ENCODE measurements at places on chromosomes 3 and 15.

GRCh38 chr3:63294332-63294731, 16.2 kb downstream of the SYNPR start:
- no peak for DNase-seq

DNA sequence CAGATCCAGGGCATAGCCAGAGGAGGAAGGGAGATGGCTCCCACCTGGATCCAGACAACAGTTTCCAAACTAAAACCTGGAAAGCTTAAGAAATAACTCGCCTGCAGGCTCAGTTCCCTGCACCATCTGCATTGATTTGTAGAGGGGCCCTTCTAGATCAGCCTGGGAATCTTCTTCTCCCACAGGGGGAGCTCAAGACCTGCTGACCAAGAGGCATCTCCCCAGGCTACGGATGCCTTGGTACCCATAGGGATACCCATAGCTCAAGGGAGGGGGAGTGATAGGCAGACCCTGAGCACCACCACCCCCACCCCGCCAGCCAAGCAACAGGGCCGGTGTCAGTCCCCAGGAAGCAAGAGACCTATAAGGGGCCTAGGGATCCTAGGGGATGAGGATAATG, 28.0 kb upstream of the DCLK3 start:
- no peak for DNase-seq

GRCh38 chr3:21825684-21826083, 74.7 kb upstream of the ZNF385D start:
- DNase-seq = no peak

- DNase-seq = no peak
Measured at GRCh38 chr3:2741516-2741915, 368.7 kb downstream of the IL5RA start.

DNA sequence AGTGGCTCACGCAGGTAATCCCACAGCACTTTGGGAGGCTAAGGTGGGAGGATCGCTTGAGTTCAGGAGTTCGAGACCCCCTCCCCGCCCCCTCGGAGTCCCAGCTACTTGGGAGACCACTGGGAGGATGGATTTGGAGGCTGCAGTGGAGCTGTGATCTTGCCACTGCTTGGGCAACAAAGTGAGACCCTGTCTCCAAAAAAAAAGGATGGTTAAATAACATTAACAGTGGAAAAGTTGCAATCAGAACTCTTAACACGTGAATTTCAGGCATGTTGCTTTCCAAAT, 1.4 kb upstream of the TMEM87A start:
- no peak for DNase-seq

GRCh38 chr15:34056911-34057310, 17.9 kb upstream of the AVEN start:
- DNase-seq = no peak

DNA sequence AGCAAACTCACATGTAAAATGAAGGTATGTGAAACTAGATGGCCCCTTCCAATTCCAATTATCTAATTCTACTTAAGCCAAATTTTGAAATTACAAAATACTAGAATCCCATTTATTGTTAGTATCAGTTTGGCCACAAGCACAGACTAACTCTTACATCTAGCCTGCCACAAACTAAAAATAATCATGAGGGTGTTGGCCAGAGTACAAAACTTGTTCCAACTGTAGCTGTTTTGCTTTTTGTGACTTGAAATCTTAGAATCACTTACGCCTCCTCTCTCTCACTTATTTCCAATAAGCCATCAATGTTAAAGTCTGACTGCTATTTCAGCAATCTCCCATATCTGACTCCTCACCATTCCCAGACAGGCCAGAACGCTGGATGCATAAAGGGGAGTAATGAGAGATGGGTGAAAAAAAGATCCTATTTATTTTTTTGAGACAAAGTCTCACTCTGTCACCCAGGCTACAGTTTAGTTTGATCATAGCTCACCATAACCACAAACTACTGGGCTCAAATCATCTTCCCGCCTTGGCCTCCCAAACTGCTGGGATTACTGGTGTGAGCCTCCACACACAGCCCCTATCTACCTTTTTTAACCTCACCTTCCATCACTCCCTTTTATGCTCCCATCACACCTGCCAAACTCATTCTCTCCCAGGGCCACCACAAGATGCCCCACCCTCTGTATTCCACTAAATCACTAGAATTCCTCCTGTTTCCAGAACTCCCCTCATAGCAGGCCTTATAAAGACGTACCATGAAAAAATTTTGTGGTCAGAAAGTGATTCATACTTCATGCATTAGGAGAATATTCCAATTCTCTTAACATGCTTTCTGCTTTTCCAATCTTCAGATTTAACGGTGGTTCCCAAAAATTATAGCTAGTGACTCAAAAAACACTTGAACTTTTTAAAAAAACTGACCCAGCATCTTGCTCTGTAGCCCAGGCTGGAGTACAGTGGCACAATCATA, 36.5 kb downstream of the ATOSA start:
- no peak for DNase-seq

GRCh38 chr3:150090877-150091276, 120.2 kb upstream of the PFN2 start:
- DNase-seq = no peak

DNA sequence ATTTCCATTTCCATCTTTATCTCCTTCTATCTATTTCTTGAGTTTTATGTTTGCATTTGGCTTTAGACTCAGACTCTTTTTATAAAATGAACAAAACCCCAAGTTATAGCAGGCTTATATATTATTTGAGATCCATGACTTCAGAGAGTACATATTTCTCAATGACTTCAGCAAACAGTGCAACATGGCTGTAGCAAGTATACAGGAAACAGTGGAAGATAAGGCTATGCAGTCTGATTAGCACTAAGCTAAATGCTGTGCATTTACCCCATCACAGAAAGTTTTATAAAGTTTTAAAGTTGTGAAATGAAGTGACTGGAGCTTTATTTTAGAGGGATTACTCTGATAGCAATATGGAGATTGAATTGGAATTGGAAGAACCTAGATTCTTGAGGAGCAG, 463.5 kb upstream of the TGFBR2 start:
- DNase-seq = no peak

DNA sequence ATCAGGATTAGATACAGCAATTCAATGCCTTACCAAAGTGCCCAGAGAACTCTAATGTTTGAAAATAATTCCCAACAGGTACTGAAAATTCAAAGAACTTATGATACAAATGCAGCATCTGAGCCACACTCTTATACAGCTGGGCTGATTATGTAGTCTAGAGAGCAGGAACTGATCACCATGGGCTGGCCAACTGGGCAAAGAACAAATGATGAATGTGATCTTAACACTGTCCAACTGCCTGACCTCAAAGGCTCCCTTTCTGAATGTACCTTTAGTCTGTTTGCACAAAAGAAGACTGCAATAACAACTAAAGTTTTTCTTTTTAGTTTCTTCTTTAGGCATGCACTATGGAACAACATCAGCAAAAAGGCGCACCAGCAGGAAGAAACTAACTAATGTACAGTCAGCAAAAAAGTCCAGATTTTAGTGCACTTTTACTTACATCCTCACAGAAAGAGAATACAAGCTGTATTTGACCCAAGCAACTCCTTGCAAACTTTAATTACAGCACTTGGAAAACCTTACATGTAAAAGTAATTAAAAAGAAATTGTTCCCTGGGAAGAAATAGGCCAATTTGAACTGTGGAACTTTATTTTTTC, 1095.1 kb downstream of the IGSF11 start:
- DNase-seq = no peak

- no peak for DNase-seq
Measured at GRCh38 chr3:187274977-187275338, 16.6 kb downstream of the MASP1 start.

DNA sequence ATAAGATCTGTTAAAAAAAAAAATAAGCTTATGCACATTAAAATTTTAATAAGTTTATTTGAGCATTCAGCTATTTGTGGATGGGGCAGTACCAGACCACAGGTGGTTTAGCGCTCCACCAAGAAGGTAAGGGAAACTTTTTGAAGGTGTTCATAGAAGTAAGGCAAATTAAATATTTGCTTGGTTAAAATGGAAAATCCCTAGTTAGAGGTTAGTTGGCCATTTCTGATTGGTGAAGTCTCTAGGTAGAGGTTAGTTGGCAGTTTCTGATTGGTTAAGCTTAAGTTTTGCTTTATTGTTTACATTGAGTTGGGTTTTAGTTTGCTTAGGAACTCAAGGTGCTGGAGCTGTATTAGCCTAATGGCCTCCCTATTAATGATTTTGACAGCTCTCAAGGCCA, 30.7 kb downstream of the SCN11A start:
- no peak for DNase-seq

GRCh38 chr3:130835483-130835882, 58.4 kb upstream of the ATP2C1 start:
- no peak for DNase-seq

GRCh38 chr3:158026236-158026635, 80.0 kb downstream of the SHOX2 start:
- DNase-seq = no peak

DNA sequence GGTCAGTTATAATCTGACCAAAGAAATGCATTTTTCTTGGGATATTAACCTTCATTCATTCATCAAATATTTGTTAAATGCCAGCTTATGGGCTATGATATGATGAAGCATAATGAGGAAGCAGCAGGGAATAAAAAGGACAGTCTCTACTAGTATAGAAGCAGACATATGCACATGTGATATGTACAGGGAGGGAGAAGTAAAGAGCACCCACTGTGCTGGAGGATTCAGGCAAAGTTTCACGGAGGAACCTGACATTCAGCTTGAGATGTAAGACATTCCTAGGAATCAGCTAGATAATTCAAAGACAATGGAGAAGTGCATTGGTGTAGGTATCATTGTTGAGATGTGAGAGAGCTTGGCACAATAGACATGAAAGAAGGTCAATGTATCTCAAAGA, 450.7 kb downstream of the LPP start:
- DNase-seq = no peak

GRCh38 chr15:27089676-27090075, 118.7 kb downstream of the GABRG3 start:
- no peak for DNase-seq

- DNase-seq = no peak
Measured at GRCh38 chr3:117553461-117553860, 843.9 kb downstream of the TUSC7 start.

- no peak for DNase-seq
Measured at GRCh38 chr3:85864896-85865295, 906.1 kb downstream of the CADM2 start.

- DNase-seq = no peak
Measured at GRCh38 chr15:80411788-80412288, 7.7 kb downstream of the ARNT2 start.

DNA sequence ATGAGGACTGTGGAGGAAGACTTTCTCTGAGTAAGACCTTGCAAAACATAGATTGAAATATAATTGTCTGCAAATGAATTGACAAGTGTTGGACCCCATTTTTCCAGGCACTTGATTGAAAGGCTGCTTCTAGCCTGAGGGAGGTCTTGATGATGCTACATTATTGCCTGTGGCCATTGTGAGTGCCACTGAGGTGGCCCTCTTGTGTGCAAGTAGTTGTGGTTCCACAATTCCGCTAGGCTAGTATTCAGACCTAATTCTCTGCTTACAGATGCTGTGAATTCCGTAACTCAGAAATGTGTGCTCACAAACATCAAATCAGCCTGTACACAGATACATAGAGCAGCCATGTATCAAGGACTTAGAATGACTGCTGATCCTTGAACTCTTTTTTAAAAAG, 34.7 kb downstream of the FNDC3B start:
- no peak for DNase-seq

DNA sequence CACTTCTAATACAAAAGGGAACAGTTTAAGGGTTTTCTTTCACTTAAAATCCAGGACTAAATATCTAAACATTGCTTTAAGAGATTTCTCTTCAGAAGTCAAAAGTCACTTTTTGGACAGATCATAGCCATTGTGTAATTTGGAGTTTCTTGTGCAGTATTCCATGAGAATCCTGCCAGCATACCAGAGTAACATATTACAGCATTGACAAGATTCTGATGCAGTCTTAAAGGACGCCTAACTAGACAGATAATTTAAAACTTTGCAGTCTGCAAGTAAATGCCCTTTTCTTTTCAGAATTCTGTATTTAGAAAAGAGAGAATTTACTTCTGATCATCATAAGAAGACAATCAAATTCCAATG, 17.5 kb upstream of the IGSF10 start:
- no peak for DNase-seq

GRCh38 chr15:32706704-32707103, 11.1 kb upstream of the GREM1 start:
- DNase-seq = no peak

GRCh38 chr15:99306694-99307338, 55.5 kb downstream of the LRRC28 start:
- no peak for DNase-seq

- no peak for DNase-seq
Measured at GRCh38 chr3:10648181-10648580, 142.8 kb upstream of the ATP2B2 start.

- DNase-seq = no peak
Measured at GRCh38 chr3:24128199-24129005, 183.3 kb downstream of the NR1D2 start.

DNA sequence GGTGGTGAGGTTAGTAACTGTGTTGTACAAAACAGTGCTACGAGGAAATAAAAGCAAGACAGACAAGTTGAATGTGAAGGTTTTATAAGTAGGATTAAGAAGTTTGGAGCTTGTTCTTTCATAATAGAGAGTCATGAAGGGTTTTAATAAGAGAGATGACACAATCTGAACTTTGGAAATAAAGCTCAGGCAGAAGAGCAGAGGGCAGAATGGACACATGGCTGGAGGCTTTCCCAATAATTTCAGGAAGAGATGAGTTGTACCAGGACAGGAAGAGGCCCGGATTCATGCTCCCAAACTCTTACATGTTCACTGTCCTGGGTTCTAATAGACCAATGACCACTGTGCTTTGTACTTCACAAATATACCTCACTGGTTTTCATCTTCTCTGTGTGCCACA, 194.8 kb downstream of the SLC9A9 start:
- DNase-seq = no peak

GRCh38 chr3:73094129-73094528, 32.7 kb downstream of the EBLN2 start:
- DNase-seq = no peak

GRCh38 chr3:189737619-189738018, 106.4 kb downstream of the TP63 start:
- DNase-seq = no peak

GRCh38 chr15:84685304-84685703, 27.3 kb upstream of the NMB start:
- DNase-seq = no peak

DNA sequence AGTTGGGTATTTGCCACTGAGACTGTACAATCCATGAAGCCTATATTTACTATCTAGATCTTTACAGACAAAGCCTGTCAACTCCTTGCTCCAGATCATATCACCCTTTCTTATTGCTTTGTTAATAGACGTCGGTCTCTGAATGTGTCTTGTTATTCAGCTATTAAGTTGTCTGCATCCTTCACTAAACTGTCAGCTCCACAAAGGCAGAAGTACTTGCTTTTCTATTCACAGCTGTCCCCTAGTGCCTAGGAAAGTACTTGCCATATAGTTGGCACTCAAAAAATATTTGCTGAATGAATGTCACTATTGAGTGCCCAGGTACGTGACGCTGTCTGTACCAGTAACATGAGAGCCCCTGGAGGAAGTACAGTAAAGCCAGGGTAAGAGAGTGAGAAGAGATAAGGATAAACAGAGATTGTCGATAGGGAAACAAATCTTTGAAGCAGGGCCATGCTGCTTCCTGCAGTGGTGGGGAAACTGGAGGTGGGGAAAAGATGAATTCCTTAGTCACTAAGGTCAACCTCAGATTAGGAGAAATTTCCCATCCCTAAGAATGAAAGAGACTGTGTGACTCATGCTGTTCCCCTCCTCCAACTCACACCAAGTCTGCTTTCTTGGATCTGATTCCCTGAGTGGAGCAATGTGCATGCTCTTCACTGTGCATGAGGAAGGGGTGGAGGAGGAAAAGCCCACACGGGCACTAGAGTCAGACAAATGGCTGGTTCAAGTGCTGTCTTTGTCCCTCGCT, 36.3 kb downstream of the PRICKLE2 start:
- peak; percentile 38 for DNase-seq

GRCh38 chr15:47987908-47988532, 132.8 kb upstream of the SLC24A5 start:
- peak; percentile 87 for DNase-seq

Data from hippocampal formation (tissue), 2 donors.